ENCODE measurements at places on chromosomes 2 and 18.

- no peak for DNase-seq
Measured at GRCh38 chr18:57915865-57916582, 112.9 kb upstream of the ATP8B1 start.

- DNase-seq: no peak
Measured at GRCh38 chr2:31329081-31329625, 85.4 kb downstream of the XDH start.

DNA sequence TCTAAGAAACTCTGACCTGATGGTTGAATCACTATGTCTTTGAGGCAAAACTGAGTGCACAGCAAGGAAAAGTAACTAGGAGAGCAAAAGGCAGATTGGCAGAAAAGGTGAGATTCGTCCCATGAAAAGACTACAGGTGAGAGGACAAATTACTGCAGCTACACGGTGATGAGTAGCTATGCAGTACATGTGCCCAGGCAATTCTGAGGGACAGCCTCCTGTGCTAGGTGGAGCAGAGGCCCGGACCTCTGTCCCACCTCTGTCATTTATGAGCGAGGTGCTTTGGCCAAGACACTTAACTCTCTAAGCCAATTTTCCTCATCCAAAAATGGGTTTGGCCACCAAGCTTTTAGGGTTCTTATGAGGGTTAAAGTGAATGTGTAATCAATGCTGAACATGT lies 59.9 kb downstream of the GRB14 start:
- DNase-seq: no peak

DNA sequence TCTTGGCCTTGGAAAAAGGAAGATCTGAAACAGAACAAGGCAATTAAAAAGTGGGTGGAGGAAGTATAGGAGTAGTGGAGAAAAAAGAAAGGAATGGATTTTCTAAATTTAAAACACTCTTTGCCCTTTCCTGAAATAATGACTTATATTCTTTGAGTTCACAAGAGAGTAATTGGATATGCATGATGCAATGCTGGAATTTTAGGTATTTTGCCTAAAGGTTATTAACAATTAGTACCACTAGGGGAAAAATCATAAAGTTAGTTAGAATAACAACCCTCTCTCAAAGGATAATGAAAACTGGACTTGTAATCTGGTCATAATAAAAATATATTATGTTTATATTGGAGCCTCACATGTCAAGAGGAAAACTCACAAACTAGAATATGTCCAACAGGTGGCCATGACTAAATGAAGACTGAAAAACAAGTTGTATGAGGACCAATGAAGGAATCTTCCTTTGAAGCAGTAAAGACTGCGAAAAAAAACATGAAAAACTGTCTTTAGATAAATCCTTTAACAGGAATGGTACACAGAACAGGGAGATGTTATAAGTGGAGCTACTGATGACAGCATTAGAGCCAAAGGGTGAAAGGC lies 281.8 kb downstream of the NCKAP5 start:
- no peak for DNase-seq

GRCh38 chr18:48797841-48798255 lies 152.9 kb downstream of the SMAD7 start:
- peak; percentile 17 for DNase-seq

- no peak for DNase-seq
Measured at GRCh38 chr2:71451705-71452104, 1.7 kb upstream of the DYSF start.

DNA sequence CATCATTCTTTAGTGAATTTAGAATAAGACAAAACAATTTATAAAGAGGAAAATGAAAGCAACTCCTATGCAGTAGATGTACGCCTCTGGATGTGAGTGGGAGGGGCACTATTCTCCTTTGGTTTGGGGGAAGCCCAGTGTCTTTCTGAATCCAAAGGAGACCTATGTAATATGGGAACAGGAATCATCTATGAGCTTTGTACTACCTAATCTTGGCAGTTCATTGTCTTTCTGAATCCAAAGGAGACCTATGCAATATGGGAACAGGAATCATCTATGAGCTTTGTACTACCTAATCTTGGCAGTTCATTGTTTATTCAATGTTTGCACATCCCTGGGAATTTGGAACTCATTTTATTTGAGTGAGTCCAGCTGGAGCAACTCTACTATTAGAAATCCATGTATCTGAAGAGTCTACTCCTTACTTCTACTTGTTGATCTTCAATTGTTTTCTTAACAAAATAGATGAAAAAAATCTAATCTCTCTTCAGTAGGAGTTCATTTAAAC lies 401.1 kb upstream of the LRATD1 start:
- no peak for DNase-seq

- DNase-seq: no peak
Measured at GRCh38 chr2:105257981-105258380, 16.4 kb downstream of the GPR45 start.

GRCh38 chr18:14922031-14922430 lies 174.1 kb downstream of the ANKRD30B start:
- DNase-seq: no peak

GRCh38 chr18:64416990-64417389 lies 268.1 kb upstream of the LINC00305 start:
- DNase-seq: no peak

GRCh38 chr2:76193089-76193488 lies 482.4 kb upstream of the GCFC2 start:
- DNase-seq: no peak

GRCh38 chr18:79927607-79928562 lies 23.6 kb downstream of the SLC66A2 start:
- DNase-seq: no peak

GRCh38 chr2:75728614-75729419 lies 18.1 kb upstream of the GCFC2 start:
- no peak for DNase-seq

DNA sequence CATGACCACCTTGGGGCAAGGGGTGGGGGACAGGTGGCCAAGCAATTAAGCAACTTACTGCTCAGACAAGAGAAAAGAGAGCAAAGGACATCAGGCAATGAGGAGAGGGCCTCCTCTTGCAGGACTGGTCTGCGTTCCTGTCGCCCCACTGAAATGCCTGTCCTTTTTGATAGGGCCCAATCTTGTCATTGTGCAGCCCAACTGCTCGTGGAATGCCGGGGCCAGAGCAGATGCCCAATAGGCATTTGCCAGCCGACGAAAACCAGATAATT lies 104.5 kb upstream of the SH3BP4 start:
- no peak for DNase-seq

DNA sequence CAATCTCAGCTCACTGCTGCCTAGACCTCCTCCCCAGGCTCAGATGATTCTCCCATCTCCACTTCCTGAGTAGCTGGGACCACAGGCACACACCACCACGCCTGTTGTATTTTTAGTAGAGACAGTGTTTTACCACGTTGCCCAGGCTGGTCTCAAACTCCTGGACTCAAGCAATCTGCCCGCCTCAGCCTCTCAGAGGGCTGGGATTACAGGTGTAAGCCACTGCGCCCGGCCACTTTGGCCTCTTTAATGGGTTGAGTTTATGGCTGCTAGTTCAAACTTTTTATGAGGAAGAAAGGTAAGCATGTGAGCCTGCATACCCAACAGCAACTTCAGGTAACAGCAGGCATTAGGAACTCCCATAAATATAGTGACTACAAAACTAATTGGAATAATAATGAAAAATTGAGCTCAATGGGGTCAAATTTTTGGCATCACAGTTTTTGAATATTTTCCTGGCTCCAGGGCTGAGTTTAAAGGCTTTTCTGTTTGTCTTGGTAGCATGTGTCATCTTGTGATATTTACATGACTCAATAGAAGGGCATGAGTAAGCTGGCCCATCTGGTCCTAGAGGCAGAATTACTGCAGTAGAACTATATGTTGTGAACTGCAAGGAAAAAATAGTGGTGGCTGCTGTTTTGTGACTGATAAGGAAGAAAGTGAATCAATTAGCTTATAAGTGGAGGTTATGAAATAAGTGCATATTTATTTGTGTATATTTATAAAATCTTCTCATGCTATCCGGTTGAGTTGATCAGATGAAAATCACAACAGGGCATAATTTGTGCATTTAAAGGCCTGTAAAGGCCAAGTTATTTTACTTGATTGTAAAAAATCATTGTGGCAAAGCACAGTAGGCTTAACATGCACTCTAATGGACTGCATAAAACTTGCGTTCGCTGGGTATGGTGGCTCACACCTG lies 24.8 kb downstream of the GALM start:
- no peak for DNase-seq

DNA sequence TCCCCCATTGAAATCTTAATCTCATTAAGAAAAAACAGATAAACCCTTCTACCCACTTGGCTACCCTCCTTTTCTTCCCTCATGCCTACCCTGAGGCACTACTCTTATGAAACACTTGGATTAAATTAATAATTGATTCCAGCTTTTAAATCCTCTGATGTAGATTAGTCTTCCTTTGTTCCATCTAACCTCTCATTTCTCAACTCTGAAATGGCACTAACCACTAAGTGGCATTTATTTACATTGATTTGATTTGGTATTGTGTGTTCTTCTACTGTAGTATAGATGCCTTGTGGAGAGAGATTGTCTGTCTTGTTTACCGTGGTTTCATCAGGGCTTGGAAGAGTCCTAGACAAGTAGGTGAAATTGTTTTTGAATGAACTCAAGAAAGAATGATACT lies 26.7 kb downstream of the ITGA4 start:
- DNase-seq: no peak

GRCh38 chr2:142865924-142866323 lies 11.5 kb upstream of the KYNU start:
- DNase-seq: no peak

GRCh38 chr2:24474053-24474452 lies 17.0 kb upstream of the NCOA1 start:
- DNase-seq: no peak

GRCh38 chr18:64692826-64693225 lies 543.9 kb upstream of the LINC00305 start:
- DNase-seq: no peak

GRCh38 chr2:25165992-25166875 lies 2.1 kb downstream of the POMC start:
- peak; percentile 48 for DNase-seq

- DNase-seq: peak; percentile 31
Measured at GRCh38 chr2:191521608-191522208, 156.2 kb upstream of the NABP1 start.

DNA sequence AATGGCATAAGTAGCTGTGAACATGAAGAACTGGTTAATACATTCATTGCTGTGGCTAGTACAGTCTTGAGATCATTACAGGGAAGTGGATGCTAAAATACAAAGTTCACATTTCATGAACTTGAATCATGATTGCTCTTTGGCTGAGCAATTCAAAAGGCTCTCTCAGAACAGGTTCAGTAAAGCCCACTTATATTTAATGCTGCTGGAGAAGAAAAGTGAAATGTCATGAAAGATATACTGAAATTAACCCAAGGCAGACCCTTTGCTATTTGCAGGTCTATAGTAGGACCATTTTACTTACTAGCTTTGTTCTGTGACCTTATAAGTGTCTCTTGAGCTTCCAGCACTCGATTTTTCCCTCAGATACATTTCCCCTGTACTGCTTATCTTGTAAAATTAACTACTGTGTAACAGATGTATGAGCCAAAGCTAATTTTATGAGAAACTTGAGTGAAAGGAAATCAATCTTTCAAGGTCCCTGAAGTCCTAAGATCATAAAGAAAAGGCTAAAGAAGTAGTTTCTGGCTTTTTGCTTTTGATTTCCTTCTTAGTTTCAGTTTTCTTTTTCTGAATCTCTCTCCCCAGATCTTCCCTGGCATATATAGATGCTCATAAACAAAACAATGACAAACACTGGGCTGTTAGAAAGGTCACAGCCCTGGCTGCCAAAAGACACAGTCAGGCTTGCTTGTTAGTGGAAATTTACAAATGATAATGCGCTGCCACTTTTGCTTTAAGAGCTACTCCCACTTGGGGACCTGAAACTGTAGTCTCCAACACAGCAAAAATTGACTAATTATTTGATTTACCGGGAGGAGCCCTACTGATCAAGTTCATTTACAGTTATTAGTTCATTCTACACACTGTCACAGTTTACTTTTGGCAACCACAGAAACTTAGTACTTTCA lies 132.7 kb upstream of the XPO1 start:
- no peak for DNase-seq

DNA sequence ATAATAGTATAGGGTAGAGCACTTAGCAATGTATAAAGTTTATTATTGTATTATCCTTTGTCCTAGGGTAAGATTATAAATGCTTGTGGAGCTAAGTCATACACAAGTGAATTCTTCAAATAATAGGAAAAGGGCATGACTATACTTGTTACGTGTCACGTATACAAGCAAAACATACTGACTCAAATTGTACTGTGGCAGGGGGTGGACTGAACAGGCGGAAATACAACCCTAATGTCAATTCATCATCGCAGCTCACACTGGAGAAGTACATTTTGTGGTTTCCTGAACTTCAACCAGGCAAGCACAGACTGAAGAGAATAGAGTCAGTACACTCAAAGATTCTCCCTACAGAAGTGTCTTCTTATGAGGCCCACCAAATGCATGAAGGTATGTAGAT lies 201.0 kb downstream of the MBD2 start:
- no peak for DNase-seq

DNA sequence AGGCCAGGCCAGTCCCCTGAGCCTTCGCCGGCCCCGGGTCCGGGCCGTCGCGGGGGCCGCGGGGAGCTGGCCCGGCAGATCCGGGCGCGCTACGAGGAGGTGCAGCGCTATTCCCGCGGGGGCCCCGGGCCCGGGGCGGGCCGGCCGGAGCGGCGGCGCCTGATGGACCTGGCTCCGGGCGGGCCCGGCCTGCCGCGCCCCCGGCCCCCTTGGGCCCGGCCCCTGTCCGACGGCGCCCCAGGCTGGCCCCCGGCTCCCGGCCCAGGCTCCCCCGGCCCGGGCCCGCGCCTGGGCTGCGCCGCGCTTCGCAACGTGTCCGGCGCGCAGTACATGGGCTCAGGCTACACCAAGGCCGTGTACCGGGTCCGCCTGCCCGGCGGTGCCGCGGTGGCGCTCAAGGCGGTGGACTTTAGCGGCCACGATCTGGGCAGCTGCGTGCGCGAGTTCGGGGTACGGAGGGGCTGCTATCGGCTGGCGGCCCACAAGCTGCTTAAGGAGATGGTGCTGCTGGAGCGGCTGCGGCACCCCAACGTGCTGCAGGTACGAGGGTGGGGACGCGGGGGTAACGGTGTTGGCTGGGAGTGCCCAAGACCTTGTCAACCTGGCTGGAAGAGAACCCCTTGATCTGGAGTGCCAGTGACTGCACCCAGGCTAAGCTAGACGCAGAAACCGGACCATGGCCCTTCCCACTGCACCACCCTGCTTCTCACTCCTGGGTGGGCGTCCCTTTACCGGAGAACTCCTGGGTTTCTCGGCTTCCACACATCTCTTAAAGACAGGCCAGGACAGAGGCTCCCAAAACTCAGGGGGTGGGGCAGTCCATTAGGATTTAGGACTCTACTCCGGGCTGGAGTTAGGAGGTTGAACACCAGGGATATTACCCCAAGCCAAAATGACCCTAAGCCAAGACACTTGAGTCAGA lies 739 bp downstream of the PKDCC start:
- no peak for DNase-seq

- no peak for DNase-seq
Measured at GRCh38 chr2:168766600-168766999, 35.8 kb upstream of the NOSTRIN start.
